NCI-H2171 (cell line): ENCODE measurements at places on chromosomes 6 and 20.

GRCh38 chr6:75794954-75795739, 46.1 kb downstream of the MYO6 start:
- no peak for DNase-seq

DNA sequence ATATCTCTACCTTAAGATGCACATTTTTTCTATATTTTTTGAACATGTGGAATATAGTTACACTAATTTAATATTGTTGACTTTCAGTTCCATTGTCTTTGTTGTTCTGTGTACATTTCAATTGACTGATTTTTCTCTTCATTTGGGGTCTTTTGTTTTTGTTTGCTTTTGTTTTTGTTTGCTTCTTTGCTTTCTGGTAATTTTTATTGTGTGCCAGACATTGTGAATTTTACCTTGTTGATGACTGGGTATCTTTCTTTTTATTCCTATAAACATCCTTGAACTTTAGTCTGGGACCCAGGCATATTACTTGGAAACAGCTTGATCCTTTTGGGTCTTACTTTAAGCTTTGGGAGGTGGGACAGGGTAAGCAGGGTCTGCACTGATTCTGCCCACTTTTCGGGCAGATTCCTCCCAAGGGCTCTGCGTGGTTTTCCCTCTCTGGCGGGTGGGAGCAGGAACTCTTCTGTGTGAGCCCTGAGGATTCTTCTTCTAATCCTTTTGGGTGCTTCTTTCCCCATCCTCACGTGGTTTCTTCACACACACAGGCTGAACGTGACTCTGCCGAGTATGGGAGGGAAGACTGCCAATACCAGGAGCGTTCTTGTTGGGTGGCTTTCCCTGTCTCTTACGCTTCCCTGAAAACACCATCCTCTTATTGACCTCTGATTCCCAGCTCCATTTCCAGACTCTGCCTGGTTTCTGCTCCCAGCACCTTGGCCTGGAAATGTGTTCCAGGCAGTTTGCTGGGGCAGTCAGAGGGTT, 200.5 kb downstream of the ARID1B start:
- DNase-seq = no peak

DNA sequence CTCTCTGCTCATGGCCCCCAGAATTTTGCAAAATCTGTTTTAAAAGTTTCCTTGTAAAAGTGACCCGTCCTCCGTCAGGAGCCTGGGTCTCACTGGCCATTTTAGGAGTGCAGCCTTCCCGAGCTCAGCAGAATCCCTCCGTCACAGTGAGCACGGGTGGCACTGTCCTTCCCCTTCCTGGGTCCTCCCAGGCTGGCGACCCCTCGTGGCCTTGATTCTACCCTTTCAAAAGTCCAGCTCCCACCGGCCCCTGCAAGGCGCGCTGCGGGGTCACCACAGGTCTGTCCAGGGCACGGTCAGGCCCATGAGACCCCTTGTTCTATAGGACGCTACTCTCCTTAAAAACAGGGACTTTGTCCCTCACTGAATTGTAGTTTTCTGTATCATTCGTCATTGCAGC, 112.7 kb downstream of the PSMB1 start:
- no peak for DNase-seq

- DNase-seq = peak; percentile 65
Observed at GRCh38 chr20:9126527-9126926, 57.6 kb downstream of the PLCB4 start.

GRCh38 chr6:41940759-41941279, 789 bp downstream of the CCND3 start:
- peak; percentile 27 for DNase-seq

- no peak for DNase-seq
Observed at GRCh38 chr6:4059115-4059777, 19.7 kb downstream of the FAM217A start.

DNA sequence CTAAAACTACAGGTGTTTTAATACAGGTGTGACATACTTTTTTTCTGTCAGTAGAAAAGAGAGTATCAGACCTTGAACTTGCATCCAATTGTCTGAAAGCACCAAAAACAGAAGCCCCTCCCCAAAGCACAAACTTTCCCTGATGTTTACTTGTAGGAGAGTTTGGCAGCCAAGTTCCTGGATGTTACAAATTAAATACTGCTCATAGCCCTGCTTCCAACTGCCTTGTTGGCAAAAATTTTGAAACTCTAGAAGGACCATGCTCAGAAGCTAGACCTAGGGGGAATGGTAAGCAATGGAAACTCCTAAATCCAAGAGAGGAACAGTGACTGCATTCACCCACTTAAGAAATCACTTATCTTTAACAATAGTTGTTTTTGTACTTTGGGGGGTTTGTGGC, 17.0 kb upstream of the ARG1 start:
- DNase-seq = no peak

DNA sequence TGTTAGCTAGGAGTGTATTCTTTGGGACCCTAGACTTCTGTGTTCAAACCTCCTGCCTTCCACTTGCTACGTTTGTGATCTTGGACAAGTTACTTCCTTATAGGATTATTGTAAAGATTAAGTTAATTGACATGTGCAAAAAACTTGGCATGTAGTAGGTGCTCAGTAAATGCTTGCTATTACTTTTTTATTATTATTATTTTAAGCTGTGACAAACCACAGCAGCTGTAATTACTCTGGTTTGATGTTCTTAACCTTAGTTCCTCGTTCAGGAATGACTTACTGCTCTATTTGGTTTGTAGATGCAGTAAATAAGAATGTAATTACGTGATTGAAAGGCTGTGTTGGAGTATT, 3.2 kb downstream of the ARFGEF2 start:
- DNase-seq = no peak

DNA sequence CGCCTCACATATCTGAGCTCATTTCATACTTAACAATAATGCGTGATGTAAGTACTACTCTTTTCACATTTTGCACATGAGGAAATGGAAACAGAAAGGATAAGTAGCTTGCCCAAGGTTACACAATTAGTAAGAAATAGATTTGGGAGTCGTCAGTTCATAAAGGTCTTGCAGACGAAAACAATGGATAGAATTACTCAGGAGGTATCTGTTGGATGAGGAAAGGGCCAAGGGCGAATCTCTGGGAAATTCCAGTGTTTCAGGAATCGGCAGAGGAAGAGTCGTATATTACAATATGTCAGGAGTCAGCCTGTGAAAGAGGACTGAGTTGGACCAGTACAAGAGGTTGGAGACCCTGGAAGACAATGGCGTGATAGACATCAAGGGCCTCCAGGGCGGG, 12.8 kb upstream of the EDN1 start:
- DNase-seq = no peak

DNA sequence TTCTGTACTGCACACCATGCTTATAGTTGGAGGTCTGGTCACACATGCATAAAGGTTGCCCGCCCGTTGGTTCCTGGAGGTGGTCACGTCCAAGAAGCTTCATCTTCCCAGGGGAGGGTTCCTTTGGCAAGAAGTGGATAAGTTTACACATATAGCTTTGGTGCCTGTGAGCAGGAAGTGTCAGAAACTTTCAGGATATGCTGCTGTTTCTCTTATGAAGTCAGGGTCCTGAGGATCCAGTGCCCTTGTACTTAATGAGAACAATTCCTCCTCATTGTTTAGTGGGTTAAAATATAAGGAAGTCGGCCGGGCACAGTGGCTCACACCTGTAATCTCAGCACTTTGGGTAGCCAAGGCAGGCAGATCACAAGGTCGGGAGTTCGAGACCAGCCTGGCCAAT, 115.5 kb upstream of the DUSP22 start:
- DNase-seq = no peak
